ENCODE measurements at places on chromosomes 11 and 22.
A peak's percentile ranks its signal among the peaks of the same experiment; 100 is the strongest.

- DNase-seq = no peak
Measured at GRCh38 chr22:20922141-20922751, 5.0 kb downstream of the CRKL start.

GRCh38 chr11:63847363-63847762 lies 8.5 kb downstream of the MARK2 start:
- peak; percentile 18 for DNase-seq

DNA sequence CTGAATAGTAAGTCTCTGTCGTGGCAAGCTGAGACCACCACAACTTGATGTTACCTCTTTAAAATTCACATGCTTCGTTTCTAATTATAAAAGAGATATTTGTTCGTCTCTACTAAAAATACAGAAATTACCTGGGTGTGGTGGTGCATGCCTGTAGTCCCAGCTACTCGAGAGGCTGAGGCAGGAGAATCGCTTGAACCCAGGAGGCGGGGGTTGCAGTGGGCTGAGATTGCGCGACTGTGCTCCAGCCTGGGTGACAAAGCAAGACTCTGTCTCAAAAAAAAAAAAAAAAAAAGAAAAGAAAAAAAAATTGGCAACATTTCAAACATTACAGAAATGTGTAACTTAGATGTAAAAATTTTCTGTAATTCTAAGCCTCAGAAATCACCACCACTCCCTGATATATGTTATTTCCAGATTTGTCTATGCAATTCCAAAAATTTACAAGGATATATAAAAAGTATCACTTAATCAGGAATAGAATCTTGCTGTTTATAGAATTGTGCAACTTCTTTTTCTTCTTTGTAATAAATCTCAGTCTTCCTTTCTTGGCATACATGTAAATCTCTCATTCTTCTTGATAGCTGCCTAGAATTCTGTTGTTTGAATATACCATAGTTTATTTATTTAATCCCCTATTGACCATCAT lies 37.3 kb downstream of the C11orf96 start:
- DNase-seq = no peak

DNA sequence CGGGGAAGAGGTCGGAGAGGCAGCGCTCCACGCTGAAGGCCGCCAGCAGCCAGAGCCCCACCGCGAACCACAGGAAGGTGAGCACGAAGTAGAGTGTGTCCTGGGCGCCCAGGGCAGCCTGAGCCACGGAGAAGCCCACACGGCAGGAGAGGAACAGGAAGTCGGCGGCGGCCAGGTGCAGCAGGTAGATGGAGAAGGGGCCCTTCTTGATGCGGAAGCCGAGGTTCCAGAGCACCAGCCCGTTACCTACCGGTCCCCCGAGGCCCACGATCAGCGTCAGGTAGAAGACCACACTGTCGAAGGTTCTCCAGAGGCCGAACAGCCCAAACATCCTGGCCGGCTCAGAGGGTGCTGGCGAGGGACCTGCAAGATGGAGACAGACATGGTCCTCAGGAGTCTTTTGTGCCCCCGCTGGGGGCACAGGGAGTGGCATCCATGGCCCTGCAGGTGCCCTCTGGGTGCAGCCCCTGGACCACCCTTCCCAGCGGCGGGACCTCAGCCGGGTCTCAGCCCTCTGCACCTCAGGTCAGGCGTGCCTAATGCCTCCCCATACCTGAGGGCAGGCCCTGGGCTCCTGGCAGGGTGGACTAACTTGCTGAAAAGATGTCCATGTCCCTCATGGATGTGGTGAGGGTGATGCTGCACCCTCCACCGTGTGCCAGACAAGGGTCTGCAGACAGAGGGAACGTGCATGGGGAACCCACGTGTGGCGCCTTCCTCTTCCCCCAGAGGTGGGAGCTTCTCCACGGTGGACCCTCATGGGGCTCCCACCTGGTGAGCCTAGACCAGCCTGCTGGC lies at the start of gene MRGPRG:
Gene MRGPRG, minus strand, starts transcription at position 331 of the 798 bp plus-strand sequence. Its CDS starts 0 bp downstream, at position 331.
- DNase-seq = no peak

DNA sequence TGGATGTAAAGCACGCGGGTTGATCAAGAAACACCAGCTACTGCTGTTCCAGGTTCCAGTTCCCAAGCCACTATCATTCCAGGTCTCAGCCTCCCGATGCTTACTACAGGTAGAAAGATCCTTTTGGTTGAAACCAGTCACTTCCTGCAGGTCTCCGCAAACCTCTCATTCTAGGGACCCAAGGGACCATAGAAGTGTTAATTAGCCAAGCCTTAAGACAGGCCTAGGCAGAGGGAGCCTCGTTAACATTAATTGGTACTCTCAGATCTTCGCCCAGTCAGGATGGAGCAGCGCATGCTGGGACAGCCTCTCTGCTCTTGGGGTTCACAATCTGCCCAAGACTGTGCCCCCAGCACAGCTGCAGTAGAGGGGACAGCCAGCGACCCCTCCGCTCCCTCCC lies 11.2 kb upstream of the OAF start:
- no peak for DNase-seq

- DNase-seq = no peak
Measured at GRCh38 chr22:40819599-40820140, 524 bp upstream of the SLC25A17 start.

GRCh38 chr11:14273895-14274294 lies 85.1 kb downstream of the RRAS2 start:
- no peak for DNase-seq

DNA sequence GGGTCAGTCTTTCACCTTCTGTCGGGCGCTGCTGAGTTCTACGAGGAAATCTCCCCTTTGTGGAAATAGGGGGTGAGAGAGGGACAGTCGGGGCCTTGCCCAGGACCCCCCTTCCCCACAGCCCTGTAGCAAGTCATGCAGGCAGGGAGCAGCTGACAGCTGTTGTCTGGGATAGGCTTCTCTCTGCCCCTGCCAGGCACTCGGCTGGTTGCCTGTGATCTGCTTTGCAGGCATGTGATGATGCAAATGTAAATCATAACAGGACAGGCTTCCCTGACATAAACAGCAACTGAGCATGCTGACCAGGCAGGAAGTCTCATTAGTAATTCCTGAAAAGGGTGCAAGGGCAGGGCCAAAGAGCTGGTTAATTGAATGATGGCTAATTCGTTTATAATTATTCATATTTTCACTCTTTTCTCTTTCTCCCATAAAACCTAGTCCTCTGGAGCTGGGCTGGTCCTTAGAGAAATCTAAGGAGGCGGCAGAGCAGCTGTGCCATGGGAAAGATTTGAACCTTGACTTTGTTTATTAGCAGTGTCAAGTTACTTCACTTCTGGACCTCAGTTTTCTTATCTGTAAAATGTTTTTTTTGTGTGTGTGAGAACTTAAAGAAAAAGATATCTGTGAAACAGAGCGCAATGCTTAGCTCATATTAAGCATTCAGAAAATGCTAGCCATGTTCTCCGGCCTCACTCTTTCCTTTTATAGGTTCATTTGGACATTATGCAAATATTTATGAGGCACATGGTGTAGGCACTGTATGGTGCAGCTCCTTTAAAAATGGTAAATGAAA lies 129.7 kb downstream of the LDLRAD3 start:
- DNase-seq = peak; percentile 30

GRCh38 chr11:129295746-129296145 lies 79.9 kb upstream of the BARX2 start:
- DNase-seq = no peak

DNA sequence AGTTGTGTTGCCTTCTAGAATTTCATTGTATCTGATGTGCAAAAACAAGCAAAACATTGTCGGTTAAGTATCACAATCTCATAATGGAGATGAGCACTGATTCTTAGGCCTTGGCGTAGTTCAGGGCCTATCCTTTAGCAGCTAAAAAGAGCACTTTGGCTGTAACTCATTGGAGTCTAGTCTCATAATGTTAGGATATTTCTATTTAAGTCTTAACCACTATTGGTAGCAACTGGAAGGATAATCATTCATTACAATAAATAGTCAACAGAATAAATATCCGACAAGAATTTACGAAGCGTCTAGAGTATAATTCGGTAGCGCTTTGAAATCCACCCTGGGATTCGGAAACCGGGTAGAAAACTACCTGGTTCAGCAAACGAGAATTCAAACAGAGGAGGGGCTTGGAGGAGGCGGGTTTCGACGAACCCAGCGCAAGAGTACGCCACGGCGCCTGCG lies 461 bp upstream of the EED start:
- DNase-seq = no peak

- no peak for DNase-seq
Measured at GRCh38 chr22:23287136-23288095, 107.1 kb downstream of the BCR start.

DNA sequence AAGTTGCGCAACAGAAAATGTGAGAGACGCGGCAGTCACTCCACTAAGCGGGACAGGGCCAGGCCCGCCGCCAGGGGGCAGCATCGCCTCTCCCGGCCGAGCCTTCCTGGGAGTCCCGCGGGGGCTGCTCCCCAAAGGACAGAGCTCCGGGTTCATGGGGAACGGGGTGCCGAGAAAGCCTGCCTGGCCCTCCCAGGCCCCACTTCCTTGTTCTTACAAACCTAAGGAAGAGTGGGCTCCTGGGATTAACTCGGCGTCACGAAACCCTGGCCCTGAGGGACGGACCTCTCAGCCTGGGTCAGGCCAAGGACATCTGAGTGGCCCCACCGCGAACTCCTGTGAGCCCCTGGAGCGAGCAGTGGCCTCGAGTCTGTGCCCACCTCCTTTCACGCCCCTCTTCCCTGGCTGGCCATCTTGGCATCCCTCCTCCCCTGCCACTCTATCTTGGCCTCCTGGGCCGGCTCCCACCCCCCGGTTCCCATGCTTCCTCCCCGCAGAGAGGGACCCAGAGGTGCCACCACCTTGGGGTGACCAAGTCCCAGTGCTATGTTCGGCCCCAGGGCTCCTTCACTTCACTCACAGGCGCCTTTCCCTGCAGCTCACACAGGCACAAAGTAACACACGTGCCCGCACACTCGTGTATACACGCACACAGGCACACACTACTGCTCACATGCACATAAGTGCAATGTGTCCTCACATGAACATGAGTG lies 99.9 kb upstream of the FGF3 start:
- peak; percentile 29 for DNase-seq

- no peak for DNase-seq
Measured at GRCh38 chr22:44935724-44936123, 74.1 kb downstream of the PHF21B start.

- DNase-seq = peak; percentile 36
Measured at GRCh38 chr11:14644226-14645014, 816 bp downstream of the PDE3B start.

DNA sequence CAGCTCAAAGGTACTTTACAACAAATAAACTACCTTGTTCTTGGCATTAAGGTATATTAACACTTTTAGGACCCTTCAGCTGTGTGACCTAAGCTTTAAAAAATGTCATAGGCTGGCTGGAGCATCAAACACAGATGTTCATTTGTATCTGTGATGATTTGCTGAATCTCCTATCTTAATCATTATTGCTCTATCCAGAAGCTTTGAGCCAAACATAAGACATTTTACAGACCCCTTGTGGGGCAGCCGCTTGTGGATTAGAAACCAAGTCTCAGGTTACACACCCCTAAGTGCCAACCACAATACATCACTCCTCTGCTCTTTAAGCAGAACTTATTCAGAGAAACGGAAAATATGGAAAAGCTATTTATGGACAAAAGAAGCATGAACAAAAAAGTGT lies 394.2 kb upstream of the CCDC90B start:
- DNase-seq = no peak

- no peak for DNase-seq
Measured at GRCh38 chr22:22093743-22094142, 111.2 kb upstream of the TOP3B start.

DNA sequence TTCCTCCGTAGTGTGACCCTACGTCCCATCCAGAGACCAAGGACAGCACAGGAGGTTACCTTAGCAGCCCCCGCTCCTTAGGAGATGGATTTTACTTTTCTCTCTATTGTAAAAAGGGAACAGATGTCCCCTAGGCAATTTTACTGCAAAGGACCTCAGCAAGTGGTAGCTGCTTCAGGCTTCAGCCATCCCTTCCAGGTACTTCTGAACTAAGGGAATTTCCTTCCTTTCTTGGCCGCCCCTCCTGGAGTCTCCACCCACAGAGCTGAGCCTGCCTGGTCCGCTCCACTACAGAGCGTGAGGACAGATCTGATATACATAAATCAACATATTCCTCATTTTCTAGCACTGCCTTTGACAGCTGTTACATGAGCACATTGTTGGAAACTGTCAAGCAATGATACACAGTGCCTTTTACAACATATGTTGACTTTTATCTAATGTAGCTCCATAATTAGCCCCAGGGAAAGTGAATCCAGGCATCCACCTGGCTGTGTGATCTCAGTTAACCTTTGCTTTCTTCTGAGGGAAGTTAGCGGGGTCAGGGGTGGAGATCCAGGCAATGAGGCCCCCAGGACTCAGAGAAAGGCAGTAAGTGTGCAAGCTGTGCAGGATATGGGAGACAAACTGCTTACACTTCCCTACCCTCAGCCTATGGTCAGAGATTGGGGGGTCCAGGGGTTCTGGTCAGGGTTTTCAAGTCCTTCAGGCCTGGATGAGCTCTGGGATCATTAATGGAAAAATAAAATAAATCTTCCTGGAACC lies 51.9 kb downstream of the SPATA19 start:
- DNase-seq = no peak

DNA sequence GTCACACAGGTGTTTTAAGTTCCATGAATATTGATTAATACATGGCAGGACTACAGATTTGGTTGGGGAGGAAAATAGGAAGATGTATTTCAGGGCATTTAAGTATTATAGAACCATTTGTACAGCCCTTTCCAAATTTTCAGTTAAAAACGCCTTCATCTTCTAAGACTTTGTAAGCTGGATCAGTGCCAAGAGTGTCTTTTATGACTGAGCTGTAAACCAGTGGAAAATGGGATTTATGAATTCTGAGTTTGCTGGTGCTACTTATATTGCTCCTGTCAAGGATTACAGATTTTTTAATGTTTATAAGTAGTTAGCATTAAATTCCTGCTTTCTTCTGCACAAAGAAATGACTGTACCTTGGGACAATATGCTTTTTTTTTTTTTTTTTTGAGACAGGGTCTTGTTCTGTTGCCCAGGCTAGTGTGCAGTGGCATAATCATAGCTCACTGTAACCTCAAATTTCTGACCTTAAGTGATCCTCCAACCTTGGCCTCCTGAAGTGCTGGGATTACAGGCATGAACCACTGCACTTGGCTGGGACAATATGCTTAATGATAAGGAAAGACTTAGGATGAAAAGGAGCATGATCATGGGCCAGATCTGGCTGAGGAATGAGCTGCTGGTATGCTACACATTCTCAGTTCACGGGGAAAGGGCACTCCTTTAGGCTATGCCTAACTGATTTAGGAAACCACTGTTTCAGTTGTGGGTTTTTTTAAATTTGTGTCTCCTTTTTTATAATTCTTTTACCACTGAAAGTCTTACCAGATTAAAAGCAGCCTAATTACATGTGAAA lies 113.6 kb upstream of the MTNR1B start:
- no peak for DNase-seq

- DNase-seq = no peak
Measured at GRCh38 chr11:9527481-9528135, 45.9 kb upstream of the WEE1 start.

- no peak for DNase-seq
Measured at GRCh38 chr11:112793416-112793815, 167.8 kb upstream of the NCAM1 start.
